ENCODE measurements at places on chromosomes 1 and 21.

DNA sequence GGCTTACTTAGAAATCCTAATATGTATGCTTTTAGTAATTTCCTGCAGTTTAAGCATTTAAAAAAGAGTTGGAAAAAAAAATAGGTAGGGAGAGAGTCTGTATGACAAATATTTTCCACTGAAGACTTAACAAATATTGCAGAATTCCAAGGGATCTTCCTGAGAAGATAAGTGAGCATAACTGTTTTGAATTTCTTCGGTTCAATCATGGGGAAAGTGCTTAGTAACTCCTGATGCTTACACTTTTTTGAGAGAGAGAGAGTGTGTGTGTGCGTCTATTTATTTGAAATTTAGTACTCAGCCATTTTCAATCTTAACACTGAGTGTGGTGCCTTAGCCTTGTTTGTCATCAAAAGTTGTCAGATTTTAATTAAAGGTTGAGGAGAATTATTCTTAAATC lies 18.5 kb downstream of the SON start:
- DNase-seq, result no peak

GRCh38 chr1:241357366-241358340 lies 648 bp upstream of the RGS7 start:
- no peak for DNase-seq

- no peak for DNase-seq
Measured at GRCh38 chr1:19824541-19824940, 9.5 kb upstream of the RNF186 start.

GRCh38 chr1:90973897-90974798 lies 47.7 kb downstream of the ZNF644 start:
- no peak for DNase-seq

DNA sequence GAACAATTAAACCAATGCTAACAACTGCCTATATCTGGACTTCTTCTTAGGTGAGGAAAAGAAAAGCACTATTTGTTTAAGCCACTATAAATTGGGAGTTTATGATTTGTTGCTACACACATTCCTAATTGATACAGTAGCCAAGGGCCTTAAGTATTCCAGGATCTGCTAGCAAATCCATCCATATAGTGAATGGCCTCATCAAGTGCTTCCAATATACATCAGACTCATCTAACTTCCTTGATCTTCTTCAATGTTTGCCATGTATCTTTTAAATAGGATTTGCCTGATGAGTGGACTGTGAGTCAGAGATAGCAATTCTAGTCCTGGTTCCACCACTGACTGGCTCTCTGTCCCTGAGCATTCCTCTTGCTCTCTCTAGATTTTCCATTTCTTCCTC lies 430.2 kb downstream of the OMA1 start:
- DNase-seq, result no peak

DNA sequence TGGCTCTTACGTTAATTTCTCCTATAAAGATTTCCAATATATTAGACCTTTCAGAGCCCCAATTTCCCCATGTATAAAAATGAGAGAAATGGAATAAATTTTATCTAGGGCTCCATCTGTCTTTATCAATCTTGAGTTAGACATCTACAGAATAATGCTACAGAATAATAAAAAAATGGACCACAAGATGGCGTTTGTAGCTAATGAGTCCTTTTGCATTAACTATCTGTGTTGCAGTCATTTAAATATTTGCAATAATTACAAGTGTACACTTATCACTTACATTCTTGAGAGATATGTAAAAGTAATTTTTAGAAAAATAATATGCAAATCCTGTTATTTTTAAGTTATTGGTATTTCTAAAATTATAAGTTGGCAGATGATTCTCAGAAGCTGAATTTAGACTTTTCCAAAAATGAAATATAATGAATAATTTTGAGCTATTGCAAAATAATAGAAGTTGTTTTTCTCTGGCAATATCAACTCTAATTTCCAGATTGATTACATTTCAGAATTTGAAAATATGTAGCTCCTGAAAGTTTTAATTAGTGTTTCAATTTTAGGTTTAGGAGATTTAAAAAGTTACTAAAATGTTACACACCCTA lies 87.7 kb downstream of the SNX7 start:
- DNase-seq, result no peak
